ENCODE measurements at places on chromosomes 6 and 20.

DNA sequence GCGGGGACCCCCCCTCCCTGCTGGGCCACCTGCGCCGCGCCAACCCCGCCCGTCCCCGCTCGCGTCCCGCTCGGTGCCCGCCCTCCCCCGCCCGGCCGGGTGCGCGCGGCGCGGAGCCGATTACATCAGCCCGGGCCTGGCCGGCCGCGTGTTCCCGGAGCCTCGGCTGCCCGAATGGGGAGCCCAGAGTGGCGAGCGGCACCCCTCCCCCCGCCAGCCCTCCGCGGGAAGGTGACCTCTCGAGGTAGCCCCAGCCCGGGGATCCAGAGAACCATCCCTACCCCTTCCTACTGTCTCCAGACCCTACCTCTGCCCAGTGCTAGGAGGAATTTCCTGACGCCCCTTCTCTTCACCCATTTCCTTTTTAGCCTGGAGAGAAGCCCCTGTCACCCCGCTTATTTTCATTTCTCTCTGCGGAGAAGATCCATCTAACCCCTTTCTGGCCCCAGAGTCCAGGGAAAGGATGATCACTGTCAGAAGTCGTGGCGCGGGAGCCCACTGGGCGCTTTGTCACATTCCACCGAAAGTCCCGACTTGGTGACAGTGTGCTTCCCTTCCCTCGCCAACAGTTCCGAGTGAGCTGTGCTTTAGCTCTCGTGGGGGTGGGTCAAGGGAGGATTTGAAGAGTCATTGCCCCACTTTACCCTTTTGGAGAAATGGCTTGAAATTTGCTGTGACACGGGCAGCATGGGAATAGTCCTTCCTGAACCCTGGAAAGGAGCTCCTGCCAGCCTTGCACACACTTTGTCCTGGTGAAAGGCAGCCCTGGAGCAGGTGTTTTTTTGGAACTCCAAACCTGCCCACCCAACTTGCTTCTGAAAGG is 2.1 kb downstream of the VEGFA start:
- DNase-seq, result no peak

DNA sequence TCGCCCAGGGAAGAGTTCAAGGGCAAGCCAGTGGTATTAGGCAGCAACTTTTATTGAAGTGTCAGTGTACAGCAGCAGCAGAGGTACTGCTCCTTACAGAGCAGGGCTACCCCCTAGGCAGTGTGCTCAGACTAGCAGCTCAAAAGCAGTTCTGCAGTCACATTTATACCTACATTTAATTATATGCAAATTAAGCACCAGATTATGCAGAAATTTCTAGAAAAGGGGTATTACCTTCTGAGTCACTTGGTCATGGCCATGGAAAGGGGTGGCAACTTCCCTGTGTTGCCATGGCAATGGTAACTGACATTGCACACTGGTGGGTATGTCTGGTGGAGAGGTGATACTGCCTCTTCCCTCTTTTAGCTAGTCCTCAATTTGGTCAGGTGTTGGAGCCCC is 2.1 kb upstream of the ZKSCAN4 start:
- DNase-seq, result no peak

DNA sequence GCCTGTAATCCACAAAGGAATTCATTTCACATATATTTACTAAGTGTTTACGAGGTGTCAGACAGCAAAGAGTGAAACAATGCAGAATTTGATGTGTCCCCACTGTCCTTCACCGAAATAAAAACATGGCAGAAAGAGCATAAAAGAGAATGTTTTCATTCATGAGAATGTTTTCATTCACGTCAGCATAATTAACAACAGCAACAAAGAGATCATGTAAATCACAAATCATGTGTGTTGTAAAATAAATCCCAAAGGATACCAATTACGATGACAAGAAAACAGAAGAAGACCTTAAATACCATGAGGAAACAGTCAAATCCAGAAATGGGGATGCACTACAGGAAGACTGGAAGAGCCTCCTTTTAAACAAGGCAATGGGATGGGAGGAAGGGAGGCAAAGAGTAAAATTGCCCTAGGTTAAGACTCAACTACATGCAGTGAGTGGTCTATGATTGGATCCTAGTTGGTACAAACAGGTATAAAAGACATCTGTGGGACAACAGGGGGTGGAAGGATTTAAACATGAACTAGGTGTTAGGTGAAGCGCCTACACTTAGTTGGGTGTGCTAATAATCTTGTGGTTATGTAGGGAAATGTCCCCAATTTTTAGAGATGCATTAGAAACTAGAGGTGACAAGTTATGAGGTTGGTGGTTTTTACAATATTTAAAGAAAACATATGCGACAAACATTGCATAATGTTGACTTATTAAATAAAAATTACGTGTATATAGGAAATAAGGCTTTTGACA is 1.5 kb downstream of the ZSCAN31 start:
- DNase-seq, result no peak

DNA sequence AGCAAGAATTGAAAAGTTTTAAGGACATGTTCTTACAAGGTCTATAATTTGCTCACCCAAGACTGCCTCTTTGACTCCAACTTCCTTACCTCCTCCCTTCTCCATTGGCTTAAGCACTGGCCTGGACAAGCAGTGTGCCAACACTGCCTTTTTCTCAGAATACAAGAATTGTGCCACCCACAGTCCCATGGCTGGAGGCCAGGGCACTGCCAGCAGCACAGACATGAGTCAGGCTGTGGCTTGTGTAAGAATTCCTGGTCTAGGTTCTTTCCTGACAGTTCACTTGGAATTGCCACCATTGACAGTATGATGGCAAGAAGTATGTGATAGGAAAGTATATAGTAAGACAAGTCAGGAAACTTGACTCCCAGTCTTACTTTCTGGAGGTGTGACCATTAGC is 202.7 kb upstream of the MARCKS start:
- no peak for DNase-seq

- DNase-seq, result no peak
Measured at GRCh38 chr6:53588816-53589509, 44.1 kb upstream of the GCLC start.

Measured in esophagus squamous epithelium (tissue), 5 donors.